ENCODE measurements at places on chromosomes 16 and 17. TPM values are rescaled to one million over a fixed set of nuclear protein-coding genes. Genes with fewer than 3 reads are reported as not detected.

- DNase-seq = no peak
- no peaks in the 10 kb centered on the region for H3K36me3 ChIP-seq
- H3K4me1 ChIP-seq = no peaks in the 10 kb centered on the region
- no peak overlapping the region for H3K27ac ChIP-seq
Observed at GRCh38 chr17:83170571-83171260, 91.3 kb downstream of the METRNL start.

The KRTAP4-4 gene
- not detected for total RNA-seq

The PLK1 gene
- total RNA-seq = 45.7 TPM

DNA sequence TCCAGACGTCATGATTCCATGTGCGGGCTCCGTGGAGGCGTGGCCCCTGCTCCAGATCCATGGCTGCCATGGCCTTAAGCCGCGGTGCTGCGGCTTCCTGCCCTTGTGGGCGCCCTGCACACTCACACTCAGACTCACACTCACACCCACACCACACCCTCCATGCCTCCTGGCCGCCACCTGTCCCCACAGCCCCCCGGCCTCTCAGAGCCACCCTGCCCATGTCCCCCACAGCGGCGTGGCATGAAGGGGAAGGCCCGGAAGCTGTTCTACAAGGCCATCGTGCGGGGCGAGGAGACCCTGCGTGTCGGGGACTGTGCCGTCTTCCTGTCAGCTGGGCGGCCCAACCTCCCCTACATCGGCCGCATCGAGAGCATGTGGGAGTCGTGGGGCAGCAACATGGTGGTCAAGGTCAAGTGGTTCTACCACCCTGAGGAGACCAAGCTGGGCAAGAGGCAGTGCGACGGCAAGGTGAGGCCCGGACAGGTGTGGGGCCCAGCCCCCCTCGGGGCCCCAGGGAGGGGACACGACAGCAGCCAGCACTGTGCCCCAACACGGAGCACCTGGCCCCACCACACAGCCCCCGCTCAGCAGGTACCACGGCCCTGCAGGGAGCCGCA lies 50.0 kb downstream of the ACTG1 start:
- H3K27me3 ChIP-seq = no peaks in the 10 kb centered on the region
- DNase-seq = no peak
- H3K27ac ChIP-seq = no peak overlapping the region
- H3K4me3 ChIP-seq = no peak overlapping the region
- H3K36me3 ChIP-seq = no peaks in the 10 kb centered on the region

GRCh38 chr16:50311891-50312501 lies 45.6 kb downstream of the ADCY7 start:
- peaks cover 22% of the 10 kb centered on the region for H3K4me1 ChIP-seq
- DNase-seq = no peak
- H3K27me3 ChIP-seq = no peaks in the 10 kb centered on the region
- peaks cover 62% of the 10 kb centered on the region for H3K36me3 ChIP-seq
- H3K27ac ChIP-seq = no peak overlapping the region
- H3K4me3 ChIP-seq = no peak overlapping the region

GRCh38 chr17:60229188-60229802 lies 79.5 kb downstream of the CA4 start:
- no peaks in the 10 kb centered on the region for H3K27me3 ChIP-seq
- no peak overlapping the region for H3K27ac ChIP-seq
- H3K4me1 ChIP-seq = no peaks in the 10 kb centered on the region
- no peak overlapping the region for H3K4me3 ChIP-seq
- H3K36me3 ChIP-seq = peaks cover 4% of the 10 kb centered on the region

DNA sequence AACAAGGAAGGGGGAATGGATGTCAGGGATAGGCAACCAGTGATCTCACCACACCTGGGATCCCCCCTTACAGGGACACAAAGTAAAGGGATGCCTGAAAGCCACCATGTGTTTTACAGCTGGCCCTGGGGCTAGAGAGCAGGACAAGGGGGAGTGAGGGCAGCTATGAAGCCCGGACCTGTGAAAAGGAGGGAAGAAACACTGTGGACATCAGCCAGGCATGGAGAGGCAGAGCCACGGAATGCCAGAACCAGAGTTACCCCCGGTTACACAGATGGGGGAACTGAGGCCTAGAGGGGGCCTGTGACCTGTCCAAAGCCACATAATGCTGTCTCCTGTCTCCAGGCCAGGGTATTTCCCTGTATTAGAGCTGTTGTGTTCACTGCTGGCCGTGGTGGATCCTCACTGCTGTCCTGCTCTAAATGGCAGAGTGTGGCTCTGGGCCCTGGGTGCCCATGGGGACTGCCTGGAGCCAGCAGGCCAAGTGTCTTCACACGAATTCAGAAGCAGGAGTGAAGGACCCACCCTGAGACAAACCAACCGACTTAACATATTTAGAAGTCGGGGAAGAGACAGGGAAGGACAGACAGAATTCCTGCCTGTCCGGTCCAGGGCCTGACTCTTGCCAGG lies 29.7 kb upstream of the ITGA3 start:
- no peak for DNase-seq
- no peaks in the 10 kb centered on the region for H3K36me3 ChIP-seq
- no peak overlapping the region for H3K4me3 ChIP-seq
- H3K27me3 ChIP-seq = peaks cover 18% of the 10 kb centered on the region
- peaks cover 7% of the 10 kb centered on the region for H3K4me1 ChIP-seq

- peaks cover 6% of the 10 kb centered on the region for H3K4me1 ChIP-seq
- no peak overlapping the region for H3K4me3 ChIP-seq
- DNase-seq = no peak
- H3K27me3 ChIP-seq = no peaks in the 10 kb centered on the region
- H3K36me3 ChIP-seq = peaks cover 75% of the 10 kb centered on the region
Observed at GRCh38 chr17:5429191-5429887, 9.4 kb downstream of the RPAIN start.

DNA sequence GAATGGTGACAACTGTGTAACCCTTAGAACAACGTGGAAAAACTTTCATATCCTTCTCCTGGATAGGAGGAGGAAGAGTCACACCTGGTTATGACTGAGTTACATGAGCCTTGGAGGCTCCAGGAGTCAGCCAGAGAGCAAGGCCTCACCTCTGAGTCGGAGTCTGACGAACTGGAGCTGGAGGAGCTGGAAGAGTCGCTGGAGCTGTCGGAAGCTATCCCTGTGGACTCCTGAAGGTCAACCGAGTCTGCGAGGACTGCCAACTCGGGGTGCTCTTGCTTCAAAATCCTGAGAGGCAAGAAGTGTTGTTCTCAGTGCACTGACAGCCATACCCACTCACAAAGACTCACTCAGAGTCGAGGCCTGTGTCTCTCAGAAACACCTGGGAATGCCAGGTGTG lies 6.2 kb downstream of the JMJD6 start:
- H3K4me1 ChIP-seq = peaks cover 29% of the 10 kb centered on the region
- peaks cover 77% of the 10 kb centered on the region for H3K36me3 ChIP-seq
- H3K4me3 ChIP-seq = no peak overlapping the region

DNA sequence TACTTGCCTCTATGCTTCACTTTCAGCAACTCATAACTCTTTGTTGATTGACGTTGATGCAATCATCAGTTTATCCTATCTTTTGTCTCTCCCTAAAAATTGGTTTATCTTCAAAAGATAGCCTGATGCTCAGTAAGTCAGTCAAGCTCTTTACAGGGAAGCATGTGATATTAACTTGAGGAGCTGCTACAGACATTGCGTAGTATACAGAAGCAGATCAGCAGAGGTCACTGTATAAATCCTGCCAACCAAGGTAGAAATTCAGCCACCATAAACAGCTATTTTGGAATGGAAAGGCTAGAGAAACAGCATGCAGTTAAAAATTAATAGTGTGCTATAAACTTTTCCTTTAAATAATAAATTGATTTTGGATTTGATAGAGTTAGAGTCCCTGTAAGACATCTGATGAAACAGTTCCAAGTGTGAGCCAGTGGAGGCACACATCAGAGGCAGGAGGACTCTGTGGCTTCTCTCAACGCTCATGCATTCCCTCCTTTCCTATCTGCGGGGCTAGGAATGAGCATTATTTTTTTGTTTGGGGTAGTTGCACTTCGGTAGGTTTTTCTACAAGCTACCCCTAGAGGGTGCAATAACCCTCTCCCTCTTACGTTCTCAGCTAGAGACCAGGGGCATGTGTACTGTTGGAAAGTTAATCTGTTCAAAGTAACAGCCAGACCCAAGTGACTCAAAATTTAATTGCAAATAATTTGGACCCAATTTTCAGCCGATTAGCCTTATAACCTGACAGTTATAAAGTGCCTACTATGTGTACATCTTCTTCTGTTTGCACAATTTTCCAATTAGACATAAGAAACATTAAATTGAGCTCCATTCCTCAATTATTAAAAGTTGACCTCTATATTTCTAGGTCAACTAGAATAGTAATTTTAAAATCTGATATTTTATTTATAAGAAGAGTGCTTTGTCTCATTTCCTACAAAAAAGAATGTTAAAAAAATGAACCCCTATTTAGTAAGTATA lies 647.7 kb upstream of the SOX9 start:
- H3K4me1 ChIP-seq = no peaks in the 10 kb centered on the region
- H3K27ac ChIP-seq = no peak overlapping the region
- no peak for DNase-seq
- H3K36me3 ChIP-seq = no peaks in the 10 kb centered on the region
- H3K4me3 ChIP-seq = no peak overlapping the region
- H3K27me3 ChIP-seq = no peaks in the 10 kb centered on the region
